ENCODE measurements at places on chromosomes 6 and 20.

DNA sequence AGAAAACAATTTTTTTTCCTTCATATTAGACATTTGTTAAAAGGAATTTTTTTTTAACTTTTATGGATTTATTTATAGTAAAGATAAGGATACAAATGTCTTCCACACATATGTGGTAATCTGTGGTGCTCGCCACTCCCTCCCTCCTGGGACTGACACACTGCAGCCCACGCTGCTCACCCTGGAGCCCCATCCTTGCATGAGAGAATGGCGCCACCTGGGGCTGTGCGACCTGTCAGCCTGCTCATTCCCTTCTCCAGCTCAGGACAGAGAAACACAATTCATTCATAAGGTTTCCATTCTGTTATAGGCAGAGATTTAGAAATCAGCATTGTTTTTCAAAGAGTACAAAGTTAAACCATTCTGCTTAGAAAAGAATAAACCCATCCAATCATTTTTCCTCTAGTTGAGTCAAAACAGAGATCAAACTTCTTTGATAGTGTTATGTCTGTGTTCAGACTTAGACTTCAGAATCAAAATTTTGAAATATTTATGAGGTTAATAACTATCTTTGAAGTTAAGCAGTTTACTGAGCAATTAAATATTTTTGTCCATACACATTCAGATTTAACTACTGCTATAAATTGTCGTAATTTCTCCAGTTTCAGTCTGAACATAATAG, 42.8 kb upstream of the DYNLRB1 start:
- H3K27ac ChIP-seq = no peak overlapping the region
- no peaks in the 10 kb centered on the region for H3K4me1 ChIP-seq
- no peak for DNase-seq
- H3K36me3 ChIP-seq = peaks cover 20% of the 10 kb centered on the region
- H3K27me3 ChIP-seq = no peaks in the 10 kb centered on the region

- H3K27ac ChIP-seq = peak overlapping the region; percentile 98
- H3K4me3 ChIP-seq = peak overlapping the region; percentile 74
- DNase-seq = peak; percentile 66
- no peaks in the 10 kb centered on the region for H3K27me3 ChIP-seq
Observed at GRCh38 chr6:16762550-16763477, 1.6 kb upstream of the ATXN1 start.

DNA sequence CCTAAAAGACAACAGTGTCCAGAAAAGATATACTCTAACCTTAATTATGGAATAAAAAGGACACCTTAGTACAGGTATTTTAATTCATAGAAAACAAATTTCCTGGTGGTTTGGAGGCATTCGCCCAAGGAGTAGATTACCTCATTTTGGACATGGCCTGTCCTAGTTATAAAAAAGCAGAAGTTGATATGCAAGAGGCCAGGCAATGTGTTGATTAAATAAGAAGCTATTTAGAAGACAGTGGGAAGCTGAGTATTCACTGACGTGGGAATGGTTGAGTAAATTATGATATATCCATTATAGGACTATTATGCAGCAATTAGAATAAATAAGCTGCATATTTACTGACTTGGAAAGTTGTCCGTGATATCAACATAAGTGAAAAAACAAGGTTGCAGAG, 314.9 kb downstream of the ALDH8A1 start:
- no peaks in the 10 kb centered on the region for H3K27me3 ChIP-seq
- peaks cover 5% of the 10 kb centered on the region for H3K4me1 ChIP-seq
- no peaks in the 10 kb centered on the region for H3K36me3 ChIP-seq
- no peak overlapping the region for H3K27ac ChIP-seq
- no peak for DNase-seq
- H3K4me3 ChIP-seq = no peak overlapping the region

DNA sequence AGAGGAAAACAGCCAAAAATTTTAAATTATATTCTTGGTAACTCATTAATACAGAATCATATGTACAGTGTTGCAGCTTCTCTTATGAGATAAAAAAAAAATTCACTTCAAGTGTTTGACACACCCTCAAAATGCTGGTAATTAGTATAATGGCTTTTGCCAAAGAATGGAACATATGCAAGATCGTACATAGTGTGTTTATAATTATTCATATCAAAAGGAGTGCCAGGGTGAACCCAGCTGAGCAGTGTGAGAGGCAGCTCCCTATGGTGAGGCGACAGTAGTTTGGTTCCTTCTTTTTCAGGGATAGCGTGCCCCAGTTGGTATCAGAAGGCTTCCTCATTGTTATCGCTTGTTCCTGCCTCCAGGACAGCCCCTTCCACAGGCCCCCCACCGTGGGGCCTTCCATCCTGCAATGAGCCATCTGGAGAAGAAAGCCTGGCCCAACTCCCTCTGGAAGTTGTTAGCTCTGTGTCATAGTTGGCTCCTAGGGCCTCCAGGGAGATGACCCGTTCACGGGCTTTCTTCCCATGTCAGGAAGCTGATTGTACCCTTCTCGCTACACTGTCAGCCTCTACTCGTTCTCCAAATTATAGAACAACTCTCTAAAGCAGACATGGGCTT, 150.7 kb downstream of the FRK start:
- H3K36me3 ChIP-seq = no peaks in the 10 kb centered on the region
- H3K27ac ChIP-seq = no peak overlapping the region
- no peak overlapping the region for H3K4me3 ChIP-seq
- H3K27me3 ChIP-seq = no peaks in the 10 kb centered on the region

DNA sequence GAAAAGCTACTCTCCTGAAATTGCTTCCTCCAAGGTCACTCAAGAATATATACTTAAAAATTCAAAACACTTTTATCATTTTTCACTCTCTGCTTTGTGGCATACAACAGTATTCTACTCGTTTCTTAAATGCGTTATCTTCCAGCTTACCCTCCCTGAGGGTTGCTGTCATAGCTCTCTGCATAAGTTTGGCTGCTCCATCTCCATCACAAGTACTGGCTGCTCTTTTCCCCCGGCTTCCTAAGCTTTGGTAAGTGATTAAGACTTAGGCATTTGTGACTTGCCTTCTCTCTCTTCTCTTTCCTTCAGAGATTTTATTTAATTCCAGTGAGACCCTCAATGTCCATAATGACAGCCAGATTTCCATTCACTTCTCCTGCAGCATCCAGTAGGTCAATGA, 128.3 kb downstream of the NKAIN2 start:
- H3K4me3 ChIP-seq = no peak overlapping the region
- H3K27me3 ChIP-seq = no peaks in the 10 kb centered on the region
- no peaks in the 10 kb centered on the region for H3K36me3 ChIP-seq
- no peak overlapping the region for H3K27ac ChIP-seq
- no peaks in the 10 kb centered on the region for H3K4me1 ChIP-seq

GRCh38 chr6:107729098-107729497, 95.0 kb downstream of the SCML4 start:
- H3K27ac ChIP-seq = no peak overlapping the region
- no peaks in the 10 kb centered on the region for H3K27me3 ChIP-seq
- no peak for DNase-seq
- H3K36me3 ChIP-seq = no peaks in the 10 kb centered on the region
- peaks cover 71% of the 10 kb centered on the region for H3K4me1 ChIP-seq
- H3K4me3 ChIP-seq = peak overlapping the region; percentile 87

GRCh38 chr6:73139681-73140383, 85.5 kb downstream of the KHDC1L start:
- H3K4me1 ChIP-seq = no peaks in the 10 kb centered on the region
- H3K27me3 ChIP-seq = no peaks in the 10 kb centered on the region
- H3K27ac ChIP-seq = no peak overlapping the region
- DNase-seq = no peak
- H3K4me3 ChIP-seq = no peak overlapping the region
- H3K36me3 ChIP-seq = no peaks in the 10 kb centered on the region

- no peak overlapping the region for H3K4me3 ChIP-seq
- no peaks in the 10 kb centered on the region for H3K27me3 ChIP-seq
- no peak for DNase-seq
Observed at GRCh38 chr6:107056796-107057195, 28.8 kb downstream of the MTRES1 start.

- H3K27ac ChIP-seq = no peak overlapping the region
- H3K36me3 ChIP-seq = no peaks in the 10 kb centered on the region
- DNase-seq = no peak
- H3K4me3 ChIP-seq = no peak overlapping the region
Observed at GRCh38 chr6:134753001-134753400, 196.9 kb downstream of the ALDH8A1 start.

- no peaks in the 10 kb centered on the region for H3K27me3 ChIP-seq
- H3K27ac ChIP-seq = no peak overlapping the region
- no peak overlapping the region for H3K4me3 ChIP-seq
Observed at GRCh38 chr6:93940381-93940780, 521.0 kb upstream of the EPHA7 start.

DNA sequence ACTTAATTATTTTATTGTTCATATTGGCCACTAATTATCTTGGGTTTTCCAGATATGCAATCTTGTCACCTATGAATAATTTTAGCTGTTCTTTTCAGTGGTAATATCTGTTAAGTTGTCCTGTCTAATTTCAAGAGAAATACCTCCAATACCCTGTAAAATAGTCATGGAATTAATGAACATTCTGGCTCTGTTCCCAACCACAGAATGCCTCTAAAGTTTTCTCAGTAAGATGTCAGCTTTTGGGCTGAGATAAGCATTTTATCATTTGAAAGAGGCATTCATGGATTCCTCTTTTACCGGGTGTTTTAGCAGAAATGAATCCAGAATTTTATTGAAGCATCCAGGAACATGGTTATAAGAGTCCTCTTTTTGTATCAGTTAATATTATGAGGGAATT, 109.3 kb downstream of the WDR27 start:
- H3K4me3 ChIP-seq = no peak overlapping the region
- H3K4me1 ChIP-seq = peaks cover 22% of the 10 kb centered on the region
- no peaks in the 10 kb centered on the region for H3K36me3 ChIP-seq
- DNase-seq = no peak
- H3K27me3 ChIP-seq = no peaks in the 10 kb centered on the region

DNA sequence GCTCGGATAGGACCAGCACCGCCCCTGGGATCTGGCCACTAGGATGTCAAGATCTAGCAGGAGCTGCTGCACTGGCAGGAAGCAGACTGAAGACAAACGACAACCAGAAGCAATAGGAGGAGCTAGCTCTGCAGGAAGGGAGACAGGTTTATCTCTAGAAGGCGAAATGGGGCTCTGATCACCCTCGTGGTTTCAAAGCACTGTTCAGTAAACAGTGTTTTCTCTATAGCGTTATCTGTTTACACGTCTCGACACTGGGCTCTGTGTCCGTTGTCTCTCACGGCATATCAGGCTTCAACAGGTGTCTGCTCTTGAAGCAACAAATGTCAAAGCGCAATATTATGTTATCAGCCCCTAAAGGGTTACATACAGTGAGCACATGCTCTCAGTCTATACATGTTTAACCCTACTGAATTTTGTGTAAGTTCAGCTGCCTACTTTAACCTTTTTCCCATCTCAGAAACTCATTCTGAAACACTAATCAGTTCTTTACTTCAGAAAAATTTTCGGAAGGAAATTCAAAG, 23.8 kb downstream of the TMEM14B start:
- no peaks in the 10 kb centered on the region for H3K36me3 ChIP-seq
- no peak for DNase-seq
- no peaks in the 10 kb centered on the region for H3K27me3 ChIP-seq
- no peak overlapping the region for H3K27ac ChIP-seq
- no peaks in the 10 kb centered on the region for H3K4me1 ChIP-seq

DNA sequence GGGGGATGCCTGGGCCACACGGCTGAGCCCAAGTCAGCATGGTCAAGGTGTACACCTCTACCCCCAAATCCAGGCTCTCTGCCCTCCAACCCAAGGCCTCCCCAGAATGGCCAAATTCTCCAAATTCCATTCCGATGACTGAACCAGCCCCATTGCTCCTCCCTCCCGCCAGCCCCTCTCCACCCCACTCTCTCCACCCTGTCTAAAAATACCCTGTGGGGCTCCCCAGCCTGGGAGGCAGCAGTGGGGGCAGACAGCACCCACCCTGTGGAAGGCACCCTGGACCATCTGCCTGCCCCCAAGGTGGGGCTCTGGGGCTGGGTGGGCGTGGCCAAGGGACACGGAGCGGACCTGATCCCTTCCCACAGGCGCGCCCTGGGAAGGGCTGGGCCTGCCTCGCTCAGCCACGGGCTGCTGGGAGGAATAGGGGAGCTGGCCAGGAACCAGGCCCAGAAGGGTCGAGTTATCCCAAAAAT, 11.4 kb downstream of the TEAD3 start:
- peak overlapping the region; percentile 38 for H3K27ac ChIP-seq
- no peaks in the 10 kb centered on the region for H3K27me3 ChIP-seq
- DNase-seq = no peak
- H3K36me3 ChIP-seq = no peaks in the 10 kb centered on the region
- H3K4me1 ChIP-seq = no peaks in the 10 kb centered on the region
- no peak overlapping the region for H3K4me3 ChIP-seq

GRCh38 chr20:42864116-42864515, 325.6 kb downstream of the PTPRT start:
- H3K4me3 ChIP-seq = no peak overlapping the region
- H3K4me1 ChIP-seq = no peaks in the 10 kb centered on the region
- H3K27me3 ChIP-seq = no peaks in the 10 kb centered on the region
- H3K27ac ChIP-seq = no peak overlapping the region

DNA sequence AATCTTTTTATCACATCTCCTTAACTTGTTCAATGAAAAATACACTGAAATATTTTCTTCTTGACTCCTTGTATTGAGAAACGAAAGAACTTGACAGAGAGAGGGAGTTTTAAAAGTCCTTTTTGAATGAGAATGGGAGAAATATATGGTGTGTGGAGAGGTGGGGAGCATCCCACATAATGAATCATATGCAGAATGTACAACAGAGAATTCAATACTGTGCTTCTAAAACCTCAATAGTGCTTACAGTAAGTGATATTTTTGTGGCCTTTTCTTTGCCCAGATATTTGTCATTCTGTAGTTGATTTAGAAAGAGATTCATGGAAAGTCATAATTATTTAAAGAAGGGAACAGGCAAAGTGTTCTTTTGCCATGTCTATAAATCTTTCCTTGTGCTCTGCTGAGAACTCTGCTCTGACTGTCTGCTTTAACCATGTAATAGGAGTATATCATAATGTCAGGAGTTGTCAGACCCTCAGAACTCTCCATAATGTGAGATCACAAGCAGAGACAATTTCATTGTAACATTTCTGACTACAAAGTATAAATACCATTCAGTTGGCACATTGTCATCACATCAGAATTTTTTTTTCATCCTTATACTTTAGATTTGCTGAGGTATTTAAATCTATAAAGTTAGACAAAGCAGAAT, 32.8 kb upstream of the HS3ST5 start:
- no peaks in the 10 kb centered on the region for H3K27me3 ChIP-seq
- H3K4me3 ChIP-seq = no peak overlapping the region
- no peaks in the 10 kb centered on the region for H3K4me1 ChIP-seq
- H3K36me3 ChIP-seq = no peaks in the 10 kb centered on the region
- no peak for DNase-seq

- H3K4me1 ChIP-seq = no peaks in the 10 kb centered on the region
- H3K4me3 ChIP-seq = no peak overlapping the region
- H3K36me3 ChIP-seq = no peaks in the 10 kb centered on the region
- H3K27ac ChIP-seq = no peak overlapping the region
- no peak for DNase-seq
Observed at GRCh38 chr20:62635852-62636251, 6.5 kb upstream of the SLCO4A1 start.

DNA sequence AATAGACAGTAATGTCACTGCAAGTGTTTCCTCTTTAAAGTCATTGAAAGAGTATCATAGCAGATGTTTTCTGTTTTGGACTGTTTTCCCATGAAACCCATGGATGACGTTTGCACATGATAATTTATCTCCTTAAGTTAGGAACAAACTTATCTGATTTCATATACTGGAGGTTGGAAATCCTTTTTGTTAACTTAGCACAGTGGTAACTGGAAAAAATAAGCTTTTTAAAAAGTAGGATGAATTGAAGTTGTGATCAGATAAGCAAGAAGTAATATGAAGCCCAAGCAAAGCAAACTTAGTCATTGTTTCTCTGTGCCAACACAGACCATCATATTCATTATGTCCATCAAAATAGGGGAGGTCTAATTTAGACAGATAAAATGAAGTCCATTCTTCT, 61.6 kb downstream of the PLCB4 start:
- H3K4me1 ChIP-seq = no peaks in the 10 kb centered on the region
- H3K36me3 ChIP-seq = no peaks in the 10 kb centered on the region
- H3K27me3 ChIP-seq = no peaks in the 10 kb centered on the region
- no peak overlapping the region for H3K27ac ChIP-seq
- no peak for DNase-seq
